ENCODE measurements at places on chromosomes 16 and 17. TPM values are rescaled to one million over a fixed set of nuclear protein-coding genes. Genes with fewer than 3 reads are reported as not detected.

GPR142 gene
- polyA plus RNA-seq: not detected

CSNK2A2 gene
- polyA plus RNA-seq: 35.9 TPM

CFAP52 gene
- polyA plus RNA-seq: 0.50 TPM

UMOD gene
- polyA plus RNA-seq: not detected

ZNF597 gene
- 0.56 TPM for polyA plus RNA-seq

OSGIN1 gene
- polyA plus RNA-seq: 0.76 TPM

AKTIP gene
- polyA plus RNA-seq: 43.2 TPM

FNDC8 gene
- polyA plus RNA-seq: not detected

ENDOV gene
- 46.9 TPM for polyA plus RNA-seq

EVPLL gene
- not detected for polyA plus RNA-seq

TEN1 gene
- 26.9 TPM for polyA plus RNA-seq

GGNBP2 gene
- polyA plus RNA-seq: 48.1 TPM

AURKB gene
- polyA plus RNA-seq: 133 TPM

CRYBA1 gene
- not detected for polyA plus RNA-seq

HAS3 gene
- polyA plus RNA-seq: 0.62 TPM

PRR35 gene
- not detected for polyA plus RNA-seq

NT5M gene
- 57.5 TPM for polyA plus RNA-seq

TMEM97 gene
- polyA plus RNA-seq: 140 TPM

FOXN1 gene
- not detected for polyA plus RNA-seq

Data from cardiac muscle cell (in vitro differentiated cells and primary cell).